ENCODE measurements at places on chromosomes 11 and 22. TPM values are rescaled to one million over a fixed set of nuclear protein-coding genes. Genes with fewer than 3 reads are reported as not detected.

DNA sequence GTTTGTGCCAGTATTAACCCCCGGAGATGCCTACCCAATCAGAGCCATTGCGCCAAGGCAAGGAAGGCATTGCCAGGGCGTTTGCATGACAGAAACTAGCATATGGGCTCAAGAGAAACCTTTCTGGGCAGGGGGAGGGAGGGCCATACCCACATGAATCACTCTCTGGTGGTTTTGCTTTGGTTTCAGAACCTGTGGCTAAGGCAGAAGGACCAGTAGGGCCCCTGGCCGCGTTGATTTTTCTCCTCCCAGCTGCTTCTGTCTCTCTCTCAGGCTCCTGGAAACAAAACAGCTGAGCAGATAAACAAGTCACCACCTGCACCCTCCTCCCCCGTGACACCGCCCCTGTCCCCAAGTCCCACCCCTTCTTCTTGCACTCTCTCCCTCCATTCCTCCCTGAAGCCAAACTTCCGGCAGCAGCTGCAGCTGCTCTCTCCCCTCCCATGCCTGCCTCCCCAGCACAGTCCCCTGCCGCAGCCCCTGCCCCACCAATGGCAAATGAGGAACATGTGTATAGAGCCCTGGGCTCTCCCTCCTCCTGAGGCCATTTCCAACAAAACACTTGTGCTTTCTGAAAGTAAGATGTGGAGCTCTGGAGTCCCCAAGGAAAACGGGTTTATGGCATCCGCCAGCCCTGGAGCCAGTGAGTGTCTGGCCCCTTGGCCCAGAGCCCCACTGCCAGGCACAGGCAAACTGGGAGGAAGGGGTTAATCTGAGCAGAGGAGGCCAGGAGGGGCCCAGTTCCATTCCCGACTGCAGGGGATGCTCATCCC, 39.0 kb upstream of the ADA2 start:
- peak; percentile 85 for DNase-seq

DNA sequence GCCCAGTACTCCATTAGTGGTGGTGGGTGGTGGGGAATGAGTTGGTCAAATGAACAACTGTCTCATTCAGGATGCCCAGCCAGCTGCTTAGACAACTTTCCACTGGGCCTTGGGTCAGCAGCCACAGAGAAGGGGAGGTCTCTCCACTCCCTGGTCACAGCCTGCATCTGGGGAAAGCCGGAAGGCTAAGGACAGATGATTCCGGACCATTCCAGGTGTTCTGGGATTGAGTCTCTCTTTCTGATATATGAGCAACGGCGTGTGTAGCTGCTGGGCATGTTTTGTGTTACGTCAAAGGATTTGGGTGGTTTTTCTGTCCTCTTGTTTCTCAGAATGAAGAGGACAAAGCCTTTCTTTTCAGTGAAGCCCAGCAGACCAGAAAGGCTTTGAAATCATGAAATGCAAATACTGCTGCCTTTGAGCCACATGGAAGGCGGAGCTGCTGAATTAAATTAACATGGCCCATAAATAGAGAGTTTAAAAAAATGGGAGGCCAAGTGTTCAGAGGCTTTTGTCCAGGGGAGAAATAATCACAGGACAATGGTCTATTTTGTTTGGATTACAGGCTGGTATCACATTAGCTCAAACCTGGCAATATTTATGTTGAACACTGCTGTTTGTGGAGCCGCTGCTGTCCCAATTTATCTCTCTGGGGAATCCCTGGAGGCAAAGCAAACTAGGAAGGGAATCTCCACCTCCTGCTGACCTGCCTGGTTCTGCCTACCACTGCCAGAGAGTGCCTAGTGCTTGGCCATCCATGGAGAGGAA, 234.4 kb upstream of the E2F8 start:
- DNase-seq, result no peak

DNA sequence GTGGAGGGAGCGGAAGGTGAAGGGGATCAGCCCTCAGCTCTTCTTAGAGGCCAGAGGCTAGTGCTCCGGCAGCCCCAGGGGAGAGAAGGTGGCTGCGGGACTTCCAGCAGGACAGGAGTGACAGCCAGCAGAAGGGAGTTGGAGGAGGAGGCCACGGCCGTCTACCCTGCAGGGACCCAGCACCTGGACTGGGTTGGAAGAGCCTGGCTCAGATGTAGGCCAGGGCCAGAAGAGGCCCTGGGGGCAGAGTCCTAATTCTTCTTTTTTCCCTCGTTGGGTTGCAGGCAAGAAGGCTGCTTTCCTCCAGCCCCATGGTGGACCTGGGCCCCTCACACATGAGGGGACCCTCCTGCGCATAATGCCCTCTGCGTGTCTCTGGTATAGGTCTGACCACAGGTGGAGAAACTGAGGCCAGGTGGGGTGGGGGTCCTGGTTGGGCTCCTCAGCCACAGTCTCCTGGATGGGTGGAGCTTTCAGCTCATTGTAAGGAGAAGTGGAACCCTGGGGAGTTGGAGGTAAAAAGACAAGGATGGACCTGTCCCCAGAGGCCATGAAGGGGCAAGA, 2.3 kb upstream of the MCAM start:
- no peak for DNase-seq

DNA sequence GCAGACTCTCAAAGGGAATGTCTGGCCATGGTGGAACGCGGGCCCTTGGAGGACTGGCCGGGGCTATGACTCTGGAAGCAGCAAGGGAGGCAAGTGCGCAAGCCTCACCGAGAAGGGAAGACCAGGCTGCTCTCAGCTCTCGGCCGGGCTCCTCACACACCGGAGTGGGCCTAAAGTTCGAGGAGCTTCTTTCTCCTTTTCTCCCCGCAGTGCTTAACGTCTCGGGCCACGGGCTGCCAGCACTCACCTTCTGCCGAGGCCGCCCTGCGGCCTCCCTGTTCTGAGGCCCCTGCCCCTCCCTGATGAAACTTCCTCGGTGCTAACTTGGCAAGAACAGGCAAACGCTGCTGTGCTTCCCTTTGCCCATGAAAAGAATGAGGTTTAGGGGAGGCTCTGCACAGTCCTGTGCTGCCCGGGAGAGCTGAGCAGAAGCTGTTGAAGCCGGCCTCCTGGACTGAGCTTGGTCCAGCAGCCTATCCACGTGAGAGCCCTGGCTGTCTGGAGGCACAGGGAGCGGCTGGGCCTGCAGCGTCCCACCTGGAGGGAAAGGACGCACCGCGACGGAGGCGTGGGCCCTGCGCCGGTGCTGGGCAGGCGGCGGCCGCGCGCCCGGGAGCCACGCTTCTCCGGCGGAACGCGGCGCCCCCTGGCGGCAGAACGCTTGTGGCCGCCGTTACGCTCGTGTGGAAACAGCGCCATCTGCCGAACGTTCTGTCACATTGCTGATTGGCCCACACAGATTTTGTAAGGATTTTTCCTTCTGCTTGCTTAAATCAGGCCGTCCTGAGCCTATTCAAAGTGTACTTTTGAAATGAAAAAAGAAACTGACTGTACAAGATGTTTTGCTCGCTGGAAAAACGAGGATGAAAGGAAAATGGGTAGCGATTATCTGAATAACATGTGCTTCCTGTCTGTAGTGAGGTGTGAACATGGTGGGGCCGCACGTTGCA, 65.0 kb upstream of the TMEM45B start:
- peak; percentile 60 for DNase-seq

GRCh38 chr11:15106201-15106965, 8.3 kb upstream of the INSC start:
- DNase-seq, result no peak

GRCh38 chr11:746289-747157, 741 bp upstream of the TALDO1 start:
- DNase-seq, result no peak

- no peak for DNase-seq
Observed at GRCh38 chr22:48821346-48821690, 1006.4 kb downstream of the BRD1 start.

GRCh38 chr22:25903294-25903693, 161.3 kb downstream of the MYO18B start:
- DNase-seq, result no peak

DNA sequence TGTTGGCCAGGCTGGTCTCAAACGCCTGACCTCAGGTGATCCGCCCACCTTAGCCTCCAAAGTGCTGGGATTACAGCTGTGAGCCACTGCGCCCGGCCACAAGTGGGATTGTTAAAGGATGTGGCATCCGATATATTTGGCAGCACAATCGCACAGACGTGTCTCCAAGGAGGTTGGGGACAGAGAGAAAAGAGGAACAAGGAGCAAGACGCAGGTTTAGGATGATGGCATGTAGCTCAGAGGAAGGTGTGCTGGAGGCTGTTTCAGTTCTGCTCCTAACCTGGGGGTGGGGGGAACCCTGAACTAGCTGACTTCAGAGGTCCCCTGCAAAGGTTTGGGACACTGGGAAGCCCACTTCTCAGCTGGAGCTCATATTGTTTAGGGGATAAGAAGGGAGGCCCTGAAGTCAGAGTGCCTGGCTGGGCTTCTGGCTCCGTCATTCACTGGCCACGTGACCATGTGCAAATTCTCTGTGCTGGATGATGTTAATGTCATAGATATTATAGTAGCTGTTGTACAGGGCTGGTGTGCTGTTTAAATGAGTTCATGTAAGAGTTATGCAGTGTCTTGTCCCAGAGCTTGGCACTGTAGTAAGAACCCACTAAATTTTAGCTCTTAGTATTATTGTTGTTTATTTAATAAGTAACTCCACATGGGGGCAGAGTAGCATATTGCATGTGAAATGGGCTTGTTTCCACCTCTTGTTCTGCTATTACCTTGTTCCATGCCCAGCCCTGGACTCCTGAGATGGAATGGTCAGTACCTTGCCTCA, 129.7 kb downstream of the ST3GAL4 start:
- DNase-seq, result peak; percentile 76

DNA sequence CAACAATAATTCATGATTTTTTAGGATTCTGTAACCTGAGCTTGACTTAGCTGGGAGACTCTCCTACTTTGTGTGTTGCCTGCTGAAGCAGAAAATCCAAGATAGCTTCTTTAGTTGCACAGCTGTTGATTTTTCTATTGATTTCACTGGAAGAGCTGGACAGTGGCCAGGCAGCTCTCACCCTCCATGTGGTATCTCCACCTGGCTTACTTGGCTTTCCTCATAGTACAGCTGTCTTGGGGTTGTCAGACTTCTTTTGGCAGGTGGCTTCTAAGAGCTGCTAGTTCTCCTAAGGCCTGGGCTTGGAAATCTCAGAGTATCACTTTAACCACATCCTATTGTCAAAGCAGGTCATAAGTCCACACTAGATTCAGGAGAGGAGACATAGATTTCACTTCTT, 130.8 kb upstream of the SPON1 start:
- no peak for DNase-seq

- no peak for DNase-seq
Observed at GRCh38 chr11:87454241-87454640, 416.5 kb downstream of the TMEM135 start.

GRCh38 chr22:23604939-23605712, 25.0 kb upstream of the IGLL1 start:
- no peak for DNase-seq

GRCh38 chr11:34181856-34182405, 76.5 kb downstream of the NAT10 start:
- no peak for DNase-seq

DNA sequence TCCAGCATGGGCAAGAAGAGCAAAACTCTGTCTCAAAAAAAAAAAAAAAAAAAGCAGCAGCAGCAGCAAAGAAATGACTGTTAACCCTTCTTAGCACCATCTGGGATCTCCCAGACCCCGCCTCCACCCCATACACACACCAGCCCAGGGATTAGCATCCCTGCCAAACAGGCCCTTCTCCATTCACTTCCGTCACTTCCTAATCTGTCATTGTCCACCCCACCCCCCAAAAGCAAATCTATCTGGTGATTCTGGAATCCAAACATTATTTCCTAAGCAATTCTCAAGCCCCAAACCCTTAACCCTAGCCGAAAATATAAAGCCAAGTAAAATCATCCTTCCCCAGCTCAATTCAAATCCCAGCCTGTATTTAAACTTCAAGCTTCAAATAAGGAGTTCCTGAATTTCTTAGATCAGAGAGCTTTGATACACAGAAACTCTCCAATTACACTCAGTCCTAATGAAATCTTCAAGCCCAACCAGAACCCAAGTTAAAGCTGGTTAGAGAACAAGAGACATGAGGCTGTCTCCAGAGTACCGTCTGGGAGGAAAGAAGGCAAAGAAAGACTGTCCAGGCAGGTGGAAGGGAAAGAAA, 6.0 kb upstream of the AHNAK start:
- DNase-seq, result peak; percentile 73

- no peak for DNase-seq
Observed at GRCh38 chr11:60691661-60692060, 7.8 kb upstream of the MS4A8 start.

DNA sequence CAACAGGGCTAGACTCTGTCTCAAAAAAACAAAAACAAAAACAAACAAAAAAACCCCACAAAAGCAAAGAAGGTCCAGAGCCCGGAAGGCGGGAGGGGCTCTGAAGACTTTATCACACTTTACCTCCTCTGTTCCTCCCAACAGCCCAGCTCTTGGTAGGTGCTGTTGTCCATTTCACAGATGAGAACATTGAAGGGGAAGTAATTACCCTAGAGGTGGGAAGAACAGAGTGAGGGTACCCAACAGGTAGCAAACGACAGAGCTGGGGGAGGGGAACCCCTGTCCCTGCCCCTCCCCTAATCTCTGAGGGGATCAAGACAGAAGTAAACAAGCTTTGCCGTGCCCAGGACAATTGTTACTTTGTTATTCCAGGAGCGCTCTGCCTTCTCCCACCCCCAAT, 1.0 kb upstream of the BIK start:
- no peak for DNase-seq

DNA sequence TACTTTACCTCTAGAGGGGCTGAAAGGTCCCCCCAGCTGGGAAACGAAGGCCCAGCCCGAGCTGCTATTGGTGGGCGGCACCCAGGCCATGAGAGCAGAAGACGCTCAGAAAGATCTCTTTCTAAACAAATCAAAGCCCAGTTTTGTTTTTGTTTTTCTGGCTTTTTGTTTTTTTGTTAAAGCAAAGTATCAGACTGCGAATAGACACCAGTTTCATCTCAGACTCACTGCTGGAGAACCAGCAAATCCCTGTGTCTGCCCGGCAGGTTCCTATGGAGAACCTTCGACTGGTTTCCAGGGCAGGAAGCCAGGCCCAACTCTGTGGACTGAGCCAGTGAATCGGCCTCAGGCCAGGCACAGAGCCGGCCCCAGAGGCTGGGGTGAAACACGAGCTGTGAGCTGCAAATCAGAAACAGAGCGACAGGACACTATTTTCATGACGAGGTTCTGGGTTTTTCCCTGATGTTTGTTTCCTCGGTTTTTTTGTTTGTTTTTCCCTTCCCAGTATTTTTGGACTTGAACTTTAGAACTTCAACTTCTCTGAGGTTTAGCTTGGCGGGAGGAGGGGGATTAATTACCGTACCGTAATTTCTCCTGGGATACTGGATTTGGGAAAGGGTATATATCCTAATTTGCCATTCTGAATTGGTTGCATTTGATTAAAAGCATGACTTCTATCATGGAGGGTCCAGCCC, 16.0 kb upstream of the B4GALNT4 start:
- DNase-seq, result peak; percentile 80

NFAM1 gene
- total RNA-seq, result 1.2 TPM

CRACR2B gene
- total RNA-seq, result 5.6 TPM

ADAMTS8 gene
- total RNA-seq, result 1.8 TPM

OR10D3 gene
- total RNA-seq, result not detected

LDLRAD3 gene
- 9.4 TPM for total RNA-seq

SCGB1A1 gene
- total RNA-seq, result not detected

POU2AF1 gene
- 0.10 TPM for total RNA-seq

BACE1-AS gene
- 4.0 TPM for total RNA-seq

Measured in skin of body (tissue), 3 donors.